Neural progenitor cell (in vitro differentiated cells): ENCODE measurements at places on chromosomes 13 and 19. TPM values are rescaled to one million over a fixed set of nuclear protein-coding genes. Genes with fewer than 3 reads are reported as not detected.
A peak's percentile ranks its signal among the peaks of the same experiment; 100 is the strongest.

DNA sequence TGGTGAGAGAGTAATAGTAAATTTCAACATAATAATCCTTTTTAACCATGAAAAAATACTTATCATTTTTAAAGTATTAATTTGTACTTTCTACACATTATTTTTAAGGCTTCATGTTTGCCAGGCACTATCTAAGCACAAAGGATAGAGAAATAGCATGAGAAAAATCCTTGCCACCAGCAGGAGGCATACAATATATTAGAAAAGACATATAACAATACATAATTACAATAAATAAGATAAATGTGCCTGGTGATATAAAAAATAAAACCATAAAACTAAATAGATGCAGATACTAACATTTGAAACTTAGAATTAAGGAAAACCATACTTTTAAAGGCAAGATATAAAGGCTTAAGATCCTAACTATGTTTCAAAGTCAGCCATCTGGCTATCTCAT lies 1256.4 kb downstream of the DIAPH3 start:
- DNase-seq, result no peak

DNA sequence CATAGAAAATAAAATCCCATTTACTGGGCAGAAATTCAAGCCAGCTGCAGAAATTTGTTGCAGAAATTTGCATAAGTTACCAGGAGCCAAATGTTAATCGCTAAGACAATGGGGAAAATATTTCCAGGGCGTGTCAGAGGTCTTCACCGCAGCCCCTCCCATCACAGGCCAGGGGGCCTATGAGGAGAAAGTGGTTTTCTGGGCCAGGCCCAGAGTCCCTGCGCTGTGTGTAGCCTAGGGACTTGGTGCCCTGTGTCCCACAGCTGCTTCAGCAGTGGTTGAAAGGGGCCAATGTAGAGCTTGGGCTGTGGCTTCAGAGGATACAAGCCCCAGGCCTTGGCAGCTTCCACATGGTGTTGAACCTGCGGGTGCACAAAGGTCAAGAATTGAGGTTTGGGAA lies 278.9 kb upstream of the PCDH9 start:
- no peak for DNase-seq

DNA sequence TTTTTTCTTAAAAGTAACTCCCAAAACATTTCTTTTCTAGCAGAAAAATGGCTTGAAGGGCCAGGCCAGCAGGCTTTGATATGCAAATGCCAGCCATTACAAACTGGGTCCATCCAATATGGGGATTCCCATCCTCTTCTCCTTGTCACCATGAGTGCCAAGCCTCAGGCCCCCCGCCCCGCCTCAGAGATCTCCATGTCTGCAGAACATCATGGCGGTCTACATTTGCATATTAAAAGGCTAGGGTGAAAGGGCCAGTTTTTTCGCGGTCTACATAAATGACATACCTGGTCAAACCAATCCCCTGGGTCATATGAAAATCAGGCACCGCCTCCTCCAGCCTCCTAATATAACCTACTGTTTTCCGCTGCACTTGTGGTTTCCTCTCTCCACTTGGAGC lies 1327.6 kb downstream of the UQCRFS1 start:
- no peak for DNase-seq

- DNase-seq, result no peak
Measured at GRCh38 chr13:59437544-59438301, 726.0 kb downstream of the DIAPH3 start.

GRCh38 chr19:29550896-29551295 lies 25.1 kb downstream of the VSTM2B start:
- DNase-seq, result no peak

DNA sequence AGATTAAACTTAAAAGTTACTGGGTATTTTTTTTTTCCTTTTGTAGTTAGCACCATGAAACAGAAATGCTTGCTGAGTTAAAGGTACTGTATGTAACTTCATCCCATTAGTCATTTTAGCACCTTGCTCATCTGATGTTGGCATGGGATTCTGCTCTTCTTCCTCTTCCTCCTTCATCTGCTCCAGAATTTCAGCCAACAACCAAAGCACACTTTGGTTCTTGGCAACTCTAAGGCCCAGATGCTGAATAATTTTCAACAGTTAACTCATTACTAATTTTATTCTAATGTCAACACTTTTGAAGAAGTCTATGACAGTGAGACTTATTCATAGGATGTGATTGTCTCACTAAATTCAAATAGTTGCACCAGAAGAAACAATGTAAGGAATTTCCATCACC lies 359.2 kb downstream of the KCTD12 start:
- DNase-seq, result no peak

Gene SLAIN1
- 72.8 and 87.2 TPM in 2 replicates for total RNA-seq

Gene CEACAM8
- total RNA-seq, result not detected in 2 replicates

GRCh38 chr13:113771709-113772331 lies 12.8 kb downstream of the TMEM255B start:
- no peak for DNase-seq

DNA sequence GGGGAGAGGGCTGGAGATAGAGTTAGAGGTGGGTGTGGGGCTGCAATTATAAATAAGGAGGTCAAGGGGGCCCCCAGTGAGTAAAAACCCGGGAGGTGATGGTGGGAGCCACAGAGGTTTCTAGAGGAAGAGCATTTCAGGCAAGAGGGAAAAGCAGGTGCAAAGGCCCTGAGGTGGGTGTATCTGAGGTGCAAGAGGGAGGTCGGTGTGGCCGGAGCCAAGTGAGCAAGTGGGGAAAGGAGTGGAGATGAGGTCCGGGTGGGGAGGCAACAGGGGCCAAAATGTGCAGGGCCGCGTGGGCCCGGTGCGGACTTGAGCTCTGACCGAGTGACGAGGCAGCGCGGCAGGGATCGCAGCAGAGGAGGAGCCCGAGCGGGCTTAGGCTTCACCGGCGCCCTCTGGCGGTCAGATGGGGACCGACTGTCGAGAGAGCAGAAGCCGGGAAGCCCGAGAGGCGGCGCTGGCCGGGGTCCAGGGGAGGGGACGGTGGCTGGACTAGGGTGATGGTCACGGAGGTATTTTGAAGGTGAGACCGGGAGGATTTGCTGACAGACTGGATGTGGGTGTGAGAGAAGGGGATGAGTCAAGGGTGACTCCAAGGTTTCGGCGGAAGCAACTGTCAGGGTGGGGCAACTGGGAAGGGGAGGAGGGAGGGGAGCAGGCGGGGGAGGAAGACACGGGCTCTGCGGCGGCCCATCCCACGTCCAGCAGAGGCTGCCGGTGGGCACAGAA lies 17.7 kb upstream of the SPACA4 start:
- peak; percentile 95 for DNase-seq

Gene TMC4
- 0.46 TPM in 1 of 2 replicates, not detected in the other for total RNA-seq

DNA sequence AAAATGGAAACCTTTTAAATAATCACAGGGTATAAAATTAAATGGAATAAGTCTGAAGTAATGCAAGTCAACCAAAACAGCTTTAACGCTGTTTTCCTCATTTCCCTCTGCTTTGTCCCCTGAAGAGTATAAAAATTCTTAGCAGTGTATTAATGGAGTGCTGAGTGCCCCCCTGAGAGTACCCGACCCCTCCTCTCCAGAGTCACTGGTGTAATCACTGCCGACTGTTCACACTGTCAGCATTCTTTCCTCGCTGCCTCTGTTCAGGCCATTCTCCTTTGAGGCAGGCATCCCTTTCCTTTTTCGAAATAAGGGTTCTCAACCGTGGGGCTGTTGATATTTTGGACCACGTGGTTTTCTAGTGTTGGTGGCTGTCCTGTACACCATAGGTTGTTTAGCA lies 146.9 kb upstream of the SLC10A2 start:
- DNase-seq, result no peak

DNA sequence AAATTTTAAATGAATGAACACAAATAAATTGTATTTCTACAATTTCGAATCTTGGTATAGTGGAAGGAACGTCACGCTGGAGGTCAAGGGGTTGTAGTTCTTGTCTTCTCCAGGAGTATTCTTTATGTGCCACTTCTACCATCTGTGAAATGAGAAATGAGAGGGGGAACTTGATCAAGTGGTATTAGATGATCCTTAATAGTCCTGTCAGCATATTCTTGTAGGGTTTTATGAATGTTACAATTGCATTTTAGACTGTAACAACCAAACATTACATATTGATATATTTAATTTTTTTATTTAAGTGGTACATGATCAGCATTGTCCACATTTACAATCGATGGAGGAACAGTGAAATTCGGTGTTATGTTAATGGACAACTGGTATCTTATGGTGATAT lies 113.6 kb downstream of the NBEA start:
- DNase-seq, result no peak

DNA sequence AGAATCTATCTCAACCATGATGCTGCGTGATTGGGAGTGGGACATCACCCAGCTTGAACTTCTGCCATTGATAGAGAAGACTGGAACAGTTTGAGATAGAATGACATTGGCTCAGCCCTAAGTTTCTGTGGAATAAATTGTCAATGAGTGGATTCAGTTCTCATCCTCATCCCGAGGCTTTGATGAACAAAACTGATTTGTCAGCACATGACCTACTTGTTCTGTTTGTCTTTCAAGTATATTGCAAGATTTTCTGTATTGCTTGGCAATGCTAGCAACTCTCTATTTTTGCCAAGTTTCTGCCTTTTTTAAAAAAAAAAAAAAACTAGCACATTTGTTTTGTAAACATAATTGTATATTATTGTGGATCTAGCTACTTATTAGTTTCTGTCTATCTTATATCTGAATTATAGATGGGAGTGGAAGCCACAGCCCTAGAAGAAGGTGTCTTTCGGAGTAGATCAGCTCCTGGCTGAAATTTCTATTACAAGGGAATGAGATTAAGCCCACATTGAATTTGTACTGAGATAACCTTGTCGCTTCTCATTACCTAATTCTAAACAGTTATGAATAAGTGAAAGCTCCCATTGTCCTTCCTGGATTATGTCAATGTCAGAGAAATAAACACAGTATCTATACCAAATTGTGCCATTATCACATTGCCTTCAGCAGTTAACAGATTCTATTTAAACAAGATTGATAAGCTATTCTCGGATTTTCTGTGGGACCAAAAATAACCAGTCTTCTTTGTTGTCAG lies 166.1 kb downstream of the TNFSF13B start:
- DNase-seq, result no peak

DNA sequence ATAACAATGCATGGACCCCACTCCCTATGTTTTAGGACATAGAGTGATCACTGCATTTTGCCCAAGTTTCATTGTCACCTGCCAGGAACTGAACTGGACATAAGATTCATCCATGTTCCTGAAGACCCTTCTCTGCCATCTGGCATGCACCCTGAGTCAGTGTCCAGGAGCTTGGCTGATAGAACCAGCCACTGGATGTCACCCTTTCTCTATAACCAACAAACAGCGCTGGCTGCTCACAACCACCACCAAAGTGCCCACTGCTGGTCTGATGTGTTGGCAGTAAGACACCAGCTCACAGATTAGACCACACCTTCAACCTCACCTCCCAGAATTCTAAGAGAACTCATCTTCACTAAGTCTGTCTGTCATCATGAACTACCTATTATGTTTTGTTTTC lies 333.4 kb downstream of the ITGBL1 start:
- peak; percentile 64 for DNase-seq

Gene ADPRHL1
- total RNA-seq, result 0.22 and 0.43 TPM in 2 replicates

DNA sequence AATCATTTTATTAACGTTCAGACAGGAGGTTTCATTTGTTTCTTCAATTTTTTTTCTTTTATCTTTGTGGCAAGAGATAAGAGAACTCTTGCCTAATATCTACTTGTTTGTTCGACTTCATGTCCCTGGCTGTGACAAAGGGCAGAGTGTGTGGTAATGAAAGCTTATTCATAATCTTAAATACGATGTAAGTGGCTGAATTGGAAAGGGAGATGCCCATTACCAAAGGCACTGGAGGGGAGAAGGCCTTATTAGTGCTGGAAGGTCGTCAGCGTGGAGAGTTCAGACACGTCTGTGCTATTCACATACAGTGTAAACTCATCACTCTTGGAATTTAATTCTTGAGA lies 54.0 kb downstream of the RFC3 start:
- no peak for DNase-seq

DNA sequence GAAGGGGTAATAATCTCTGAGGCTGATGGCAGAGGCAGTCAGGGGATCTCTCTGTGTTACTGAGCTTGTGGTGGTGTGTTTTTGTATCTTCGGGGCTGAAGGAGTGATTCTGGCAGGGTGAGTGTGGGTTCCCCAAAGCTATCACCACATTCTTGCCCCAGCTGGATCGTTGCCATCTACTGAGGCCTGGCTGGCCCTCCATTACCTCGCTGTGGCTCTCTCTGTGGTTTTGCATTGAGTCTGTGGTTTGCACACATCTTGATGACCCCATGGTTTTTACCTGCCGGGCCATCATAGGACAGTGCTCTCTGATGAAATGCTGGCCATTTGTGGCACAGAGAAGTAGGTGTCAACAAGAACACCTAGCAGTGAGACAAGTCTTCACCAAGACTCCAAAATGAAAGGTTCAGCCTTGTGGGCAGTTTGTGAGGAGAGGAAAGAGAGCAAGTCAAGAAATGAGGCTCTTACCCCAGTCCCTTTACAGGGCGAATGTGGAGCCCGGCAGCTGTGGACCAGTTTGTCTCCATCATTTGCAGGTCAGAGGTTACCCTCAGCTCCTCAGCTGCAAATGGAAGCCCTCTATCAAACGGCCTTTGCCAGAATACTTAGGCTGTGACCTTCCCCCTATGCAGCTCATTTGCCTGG lies 69.0 kb upstream of the NPAS1 start:
- no peak for DNase-seq

- DNase-seq, result peak; percentile 49
Measured at GRCh38 chr13:113491418-113491883, 940 bp upstream of the DCUN1D2 start.

GRCh38 chr13:91249370-91249769 lies 98.1 kb upstream of the MIR17HG start:
- no peak for DNase-seq

GRCh38 chr13:114325729-114326128 lies 11.4 kb downstream of the CHAMP1 start:
- DNase-seq, result no peak
